ENCODE measurements at places on chromosomes 4 and X. TPM values are rescaled to one million over a fixed set of nuclear protein-coding genes. Genes with fewer than 3 reads are reported as not detected.

The NXF2 gene
- polyA plus RNA-seq: 9.8 TPM

The SSX2 gene
- 4.1 TPM for polyA plus RNA-seq

The RNF175 gene
- polyA plus RNA-seq: not detected

The CXCL11 gene
- polyA plus RNA-seq: 6.2 TPM

GRCh38 chrX:17632942-17633341, 104.4 kb upstream of the SCML1 start:
- DNase-seq: no peak

DNA sequence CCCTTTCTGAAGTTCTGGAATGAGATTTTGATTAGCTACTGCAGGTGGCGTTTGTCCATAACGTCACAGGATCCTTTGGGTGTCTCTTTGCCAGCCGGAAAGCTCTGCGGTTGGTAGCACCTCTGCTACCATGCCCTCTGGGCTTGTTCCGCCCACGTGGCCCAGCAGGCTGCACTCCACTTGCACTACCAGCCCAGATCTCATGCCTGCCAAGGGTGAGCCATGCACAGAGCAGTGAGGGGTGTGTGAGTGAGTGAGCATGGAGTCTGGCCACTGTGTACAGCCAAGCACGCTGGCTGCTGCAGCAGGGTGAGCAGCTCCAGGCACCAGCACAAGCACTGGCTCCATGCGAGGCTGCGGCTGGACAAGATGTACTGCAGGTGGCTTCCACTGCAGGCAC, 6.6 kb upstream of the HNRNPD start:
- no peak for DNase-seq

- no peak for DNase-seq
Observed at GRCh38 chrX:151984902-151985301, 10.4 kb upstream of the GABRE start.

DNA sequence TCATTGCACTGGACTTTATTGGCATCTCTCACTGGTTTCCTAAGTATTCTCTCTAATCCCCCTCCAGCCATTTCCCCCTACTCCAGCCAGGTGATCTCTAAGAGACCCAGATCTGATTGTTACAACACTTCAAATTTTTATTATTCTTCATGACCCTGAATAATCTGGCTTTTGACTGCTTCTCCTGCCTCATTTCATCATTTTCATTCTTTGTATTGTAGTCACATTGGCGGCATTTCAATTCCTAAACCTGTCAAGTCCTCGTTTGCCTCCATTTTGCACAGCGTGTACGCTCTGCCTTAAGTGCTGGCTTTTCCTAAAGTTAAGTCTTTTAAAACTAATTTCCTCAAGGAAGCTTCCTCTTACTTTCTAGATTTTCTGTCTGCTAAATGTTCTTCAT, 31.6 kb downstream of the UBE2K start:
- no peak for DNase-seq

DNA sequence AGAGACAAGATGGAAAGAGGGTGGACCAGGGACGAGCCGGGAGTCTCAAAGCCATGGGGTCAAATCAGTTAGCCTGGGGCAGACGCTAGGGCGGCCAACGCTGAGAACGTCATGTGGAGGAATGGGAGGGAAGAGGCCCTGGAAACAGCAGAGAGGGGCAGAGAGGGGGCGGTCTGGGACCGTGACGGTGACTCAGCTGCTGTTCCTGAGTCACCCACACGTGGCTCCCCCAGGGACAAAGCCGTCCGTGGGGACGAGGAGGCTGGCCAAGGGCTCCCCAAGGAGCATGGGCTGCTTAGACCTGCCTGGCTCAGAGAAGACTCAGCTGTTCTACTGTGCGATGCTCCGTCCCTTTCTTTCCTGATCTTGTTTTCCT, 108.4 kb upstream of the LRPAP1 start:
- DNase-seq: no peak

DNA sequence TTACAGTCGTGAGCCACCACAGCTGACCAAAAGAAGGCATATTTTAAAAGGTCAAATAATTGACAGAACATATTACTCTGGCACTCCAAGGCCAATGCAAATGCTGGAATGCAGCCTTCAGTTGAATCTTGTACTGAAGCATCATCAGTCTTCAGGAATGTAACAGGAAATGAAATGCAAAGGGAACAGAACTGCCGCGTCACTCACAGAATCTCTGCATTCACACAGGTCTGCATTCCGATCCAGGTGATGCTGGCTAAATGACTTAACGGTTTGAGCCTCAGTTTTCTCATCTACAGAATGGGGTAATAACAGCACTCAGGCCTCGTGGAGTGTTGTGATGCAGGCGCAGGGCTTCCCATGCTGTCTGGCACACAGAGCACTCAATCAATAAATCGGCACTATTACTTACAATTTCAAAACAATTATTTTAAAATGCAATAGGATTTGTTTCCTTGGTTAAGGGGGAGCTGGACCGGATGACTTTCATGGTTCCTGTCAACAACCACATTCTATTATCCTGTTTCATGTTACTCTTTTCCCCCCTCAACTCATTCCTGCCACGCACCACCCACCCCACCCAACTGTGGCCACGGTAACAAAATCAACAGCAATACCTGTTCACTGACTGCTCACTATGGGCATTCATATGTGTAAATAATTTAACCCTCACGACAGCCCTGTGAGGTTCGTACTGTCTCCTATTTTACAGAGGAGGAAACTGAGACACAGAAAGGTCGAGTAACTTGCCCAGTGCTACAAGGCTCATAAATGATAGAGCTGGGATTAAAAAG, 32.4 kb downstream of the IGFBP7 start:
- DNase-seq: no peak

DNA sequence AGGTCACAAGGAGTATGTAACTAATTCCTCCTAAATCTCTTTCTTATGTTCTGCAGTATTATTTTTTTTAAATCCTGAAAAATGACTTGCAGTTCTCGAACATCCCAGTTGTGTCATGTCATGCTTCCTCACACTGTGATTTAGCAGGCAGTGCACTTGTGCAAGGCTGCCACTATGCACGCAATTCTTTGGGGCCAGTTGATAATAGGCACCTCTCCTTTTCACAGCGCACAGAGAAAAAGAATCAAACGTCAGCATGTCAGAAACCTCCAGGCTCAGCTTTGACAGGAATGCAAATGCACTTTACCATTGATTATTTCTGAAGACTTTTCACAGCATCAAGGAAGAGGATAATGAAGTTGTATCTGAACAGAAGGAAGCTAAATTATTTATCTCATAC, 62.9 kb downstream of the FGF13 start:
- no peak for DNase-seq

DNA sequence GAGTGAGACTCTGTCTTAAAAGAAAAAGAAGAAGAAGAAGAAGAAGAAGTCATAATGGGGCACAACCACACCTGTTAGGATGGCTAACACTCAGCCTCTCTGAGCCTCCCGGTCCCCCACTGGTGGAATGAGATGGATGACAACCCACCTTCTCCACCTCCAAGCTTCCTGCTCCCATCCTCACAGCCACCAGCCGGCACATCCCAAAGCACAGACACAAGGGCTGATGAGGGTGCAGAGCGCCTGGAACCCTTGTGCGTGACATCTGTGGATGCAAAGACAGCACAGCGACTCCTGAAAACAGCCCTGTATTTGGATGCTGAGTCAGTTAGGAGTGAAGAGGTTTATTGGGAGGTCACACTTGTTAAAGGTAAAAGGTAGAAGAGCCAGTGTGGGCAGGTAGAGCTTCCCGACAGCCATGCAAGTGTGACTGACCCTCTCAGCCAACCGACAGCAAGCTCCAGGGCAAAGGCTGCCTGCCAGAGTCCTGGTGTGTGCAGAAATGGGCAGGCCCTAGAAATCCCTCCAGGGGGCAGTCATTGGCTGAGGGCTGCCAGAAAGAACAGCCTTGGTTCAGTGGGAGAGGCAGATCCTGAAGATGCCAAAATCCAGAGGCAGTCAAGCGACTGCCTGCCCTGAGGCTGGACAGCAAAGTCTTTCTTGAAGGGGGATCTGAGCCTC, 26.6 kb upstream of the MAN2B2 start:
- DNase-seq: peak; percentile 51

Data from K562 (cell line).